ENCODE measurements at places on chromosomes 2 and 18. TPM values are rescaled to one million over a fixed set of nuclear protein-coding genes. Genes with fewer than 3 reads are reported as not detected.
A peak's percentile ranks its signal among the peaks of the same experiment; 100 is the strongest.

DNA sequence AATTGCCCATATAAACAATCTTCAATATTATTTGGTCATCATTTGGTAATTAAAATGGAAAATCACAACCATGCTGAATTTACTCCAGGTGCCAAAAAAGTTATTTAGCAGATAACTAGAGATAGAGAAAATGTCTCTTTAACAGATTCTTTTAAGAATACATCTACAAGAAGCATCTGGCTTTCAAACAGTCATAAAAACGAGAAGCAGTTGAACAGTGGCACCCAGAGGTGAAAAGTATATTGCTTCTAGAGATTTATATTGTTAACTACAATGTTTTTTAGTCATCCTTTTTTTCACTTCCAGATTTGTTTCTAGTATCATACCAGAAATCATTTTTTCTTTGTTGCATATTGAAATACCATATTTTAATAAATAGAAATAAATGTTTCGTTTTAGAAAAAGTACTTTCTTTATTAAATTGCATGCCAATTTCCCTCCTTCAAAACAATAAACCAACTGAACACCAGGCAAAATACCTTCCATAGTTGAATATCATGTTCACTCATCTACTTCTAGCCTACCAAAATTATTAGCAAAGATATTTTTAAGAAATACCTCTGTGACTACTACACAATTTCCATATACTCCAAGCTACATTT lies 65.4 kb upstream of the HNRNPA3 start:
- H3K4me1 ChIP-seq: peaks cover 13% of the 10 kb centered on the region
- peak; percentile 60 for DNase-seq
- no peak overlapping the region for H3K4me3 ChIP-seq
- H3K27me3 ChIP-seq: peaks cover 41% of the 10 kb centered on the region
- no peaks in the 10 kb centered on the region for H3K36me3 ChIP-seq

The MARCHF4 gene
- total RNA-seq: not detected

The CSRNP3 gene
- total RNA-seq: not detected

The ECEL1 gene
- not detected for total RNA-seq
